ENCODE measurements at places on chromosomes 4 and X. TPM values are rescaled to one million over a fixed set of nuclear protein-coding genes. Genes with fewer than 3 reads are reported as not detected.

The NLGN4X gene
- 5.6 TPM for total RNA-seq

The GNL3L gene
- total RNA-seq, result 45.0 TPM

The ITGB1BP2 gene
- total RNA-seq, result 1.8 TPM

The ATOH1 gene
- total RNA-seq, result not detected

The GASK1B gene
- 38.6 TPM for total RNA-seq

The INPP4B gene
- total RNA-seq, result 18.9 TPM

The PDE5A gene
- total RNA-seq, result 29.4 TPM

GRCh38 chr4:26326791-26327190 lies 6.0 kb downstream of the RBPJ start:
- no peak for DNase-seq

GRCh38 chr4:79759793-79760192 lies 313.2 kb downstream of the ANTXR2 start:
- DNase-seq, result no peak

DNA sequence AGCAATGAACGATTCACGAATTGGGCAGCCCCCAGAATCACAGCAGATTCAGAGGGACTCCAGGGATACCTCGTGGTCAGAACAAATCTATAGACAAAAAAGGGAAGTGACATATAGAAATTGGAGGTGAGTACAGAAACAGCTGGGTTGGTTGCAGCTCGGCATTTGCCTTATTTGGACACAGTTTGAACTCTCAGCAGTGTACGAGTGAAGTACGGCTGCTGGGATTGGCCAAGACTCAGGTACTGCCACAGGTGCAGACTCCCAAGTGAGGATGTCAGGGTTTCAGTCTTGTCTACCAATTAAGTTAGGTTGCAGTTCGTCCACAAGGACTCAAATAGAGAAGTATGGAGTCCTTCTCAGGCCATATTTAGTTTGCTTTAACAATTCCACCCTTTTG lies 28.2 kb downstream of the HTT-AS start:
- DNase-seq, result no peak

DNA sequence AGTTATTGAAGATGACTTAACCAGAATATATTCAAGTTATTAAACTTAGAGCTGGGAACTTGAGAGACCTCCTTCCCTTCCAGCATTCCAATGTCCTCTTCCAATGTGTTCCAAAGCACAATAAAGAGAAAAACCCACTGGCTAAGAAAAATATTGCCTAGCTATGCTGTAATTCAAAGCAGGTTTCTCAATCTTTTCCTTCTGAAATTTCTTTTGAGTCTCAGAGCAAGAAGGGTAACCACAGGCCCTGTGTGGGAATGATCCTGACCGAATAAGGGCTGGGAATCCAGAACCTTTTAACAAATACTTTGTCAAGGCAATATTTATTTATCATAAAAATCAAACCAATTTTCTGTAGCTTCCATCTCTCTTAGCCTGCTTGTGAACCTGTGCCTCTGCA lies 150.7 kb upstream of the SFRP2 start:
- no peak for DNase-seq

DNA sequence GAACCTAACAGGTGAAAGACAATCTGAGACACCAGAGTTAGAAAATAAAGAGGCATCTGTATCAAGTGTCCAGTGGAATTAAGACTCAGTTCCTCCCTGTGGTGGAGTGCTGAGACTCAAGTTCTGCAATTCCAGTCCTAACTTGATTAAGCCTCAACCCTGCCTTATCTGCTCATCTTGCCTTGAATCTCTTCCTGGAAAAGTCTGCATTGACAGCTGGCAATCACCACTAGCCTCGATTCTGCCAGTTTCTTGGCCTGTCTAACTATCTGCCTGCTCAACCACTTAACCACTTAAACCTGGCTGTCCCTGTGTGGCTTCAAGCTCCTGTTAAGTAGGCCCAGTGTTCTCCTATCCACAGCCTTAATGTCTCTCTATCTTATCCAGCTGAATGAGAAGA lies 22.4 kb upstream of the NEIL3 start:
- no peak for DNase-seq

- DNase-seq, result no peak
Measured at GRCh38 chr4:102525504-102525903, 24.3 kb downstream of the NFKB1 start.

DNA sequence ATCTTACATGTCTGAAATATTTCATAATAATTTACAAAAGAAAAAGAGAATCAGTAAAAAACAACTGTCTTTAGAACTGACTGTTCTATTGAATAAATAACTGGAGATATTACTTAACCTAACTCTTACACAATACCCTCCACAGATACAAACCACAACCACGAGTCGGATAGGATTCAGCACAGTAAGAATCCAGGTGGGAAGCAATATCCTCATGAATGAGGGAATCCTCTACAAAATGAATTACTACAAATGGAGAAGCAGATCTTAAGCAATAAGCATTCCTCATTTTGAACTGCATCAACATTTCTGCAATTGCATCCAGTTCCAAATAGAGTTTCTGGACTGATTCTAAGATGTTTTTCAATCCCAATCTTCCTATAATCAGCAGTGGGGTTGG lies 227.1 kb downstream of the SH2D1A start:
- DNase-seq, result no peak

DNA sequence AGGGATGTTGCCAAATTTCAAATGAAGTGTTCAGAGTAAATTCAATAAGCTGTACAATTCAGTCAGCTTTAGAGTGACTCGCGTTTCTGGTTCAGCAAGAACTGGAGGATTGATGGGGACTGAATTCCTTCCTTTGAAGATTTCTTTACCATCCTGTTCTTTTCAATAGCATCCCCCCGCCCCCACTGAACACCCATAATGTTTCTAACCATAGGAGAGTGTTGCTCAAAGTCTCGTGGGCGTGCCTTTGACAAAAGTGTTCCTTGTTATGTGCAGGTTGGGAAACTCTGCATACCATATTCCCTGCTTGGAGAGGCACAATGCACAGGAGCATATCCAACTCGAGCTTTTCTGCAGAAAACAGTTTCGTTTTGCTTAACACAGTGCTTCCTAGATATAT lies 323.5 kb upstream of the CASK start:
- no peak for DNase-seq

GRCh38 chr4:168183717-168184571 lies 91.6 kb downstream of the ANXA10 start:
- no peak for DNase-seq

GRCh38 chrX:86023811-86024210 lies 23.5 kb downstream of the CHM start:
- DNase-seq, result no peak

DNA sequence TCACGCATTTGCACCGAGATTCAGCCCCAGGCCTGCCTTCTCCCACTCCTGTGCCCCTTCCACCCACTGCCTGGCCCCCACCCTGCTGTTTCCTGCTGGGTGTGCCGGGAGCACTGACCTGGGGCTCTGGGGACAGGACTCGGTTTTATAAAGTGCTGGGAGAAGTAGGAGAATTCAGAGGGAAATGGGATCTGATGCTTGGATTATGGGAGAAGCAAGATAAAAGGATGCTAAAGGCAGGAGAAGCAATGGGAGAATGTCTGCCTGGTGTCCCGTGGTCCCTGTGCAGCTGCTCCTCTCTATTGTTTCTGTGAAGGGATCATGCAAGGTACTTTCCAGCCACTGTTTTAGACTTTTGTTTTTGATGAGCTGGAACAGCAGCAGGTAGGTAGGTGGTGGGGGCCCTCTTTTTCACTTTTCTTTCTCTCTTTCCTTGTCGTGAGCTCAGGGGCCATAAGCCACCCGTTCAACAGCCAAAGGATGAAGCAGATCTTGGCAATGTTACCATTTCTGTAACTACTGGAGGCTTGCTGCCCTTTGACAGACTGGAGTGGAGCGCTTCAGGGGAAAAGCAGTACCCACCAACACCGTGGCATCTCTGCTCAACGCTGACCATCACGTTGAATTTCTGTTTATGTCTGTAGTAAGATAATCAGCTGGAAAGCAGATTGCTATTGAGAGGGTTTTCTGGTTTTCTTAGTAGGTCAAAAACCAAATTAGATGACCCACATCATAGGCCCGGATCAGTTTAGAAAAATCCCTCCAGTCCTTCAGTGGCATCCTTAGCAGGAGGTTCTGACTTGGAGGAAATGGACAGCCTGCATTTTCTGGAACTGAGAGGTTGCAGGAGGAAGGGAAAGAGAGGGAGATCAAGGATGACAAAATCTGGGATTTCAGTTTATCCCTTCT lies 63.8 kb upstream of the ENPP6 start:
- DNase-seq, result no peak

GRCh38 chr4:83810428-83810827 lies 274.5 kb downstream of the GPAT3 start:
- no peak for DNase-seq
